ENCODE measurements at places on chromosomes 4 and X. TPM values are rescaled to one million over a fixed set of nuclear protein-coding genes. Genes with fewer than 3 reads are reported as not detected.

The PASD1 gene
- total RNA-seq, result not detected

The SPANXN3 gene
- not detected for total RNA-seq

GRCh38 chr4:154610582-154610981 lies 1.9 kb downstream of the FGG start:
- DNase-seq, result no peak

DNA sequence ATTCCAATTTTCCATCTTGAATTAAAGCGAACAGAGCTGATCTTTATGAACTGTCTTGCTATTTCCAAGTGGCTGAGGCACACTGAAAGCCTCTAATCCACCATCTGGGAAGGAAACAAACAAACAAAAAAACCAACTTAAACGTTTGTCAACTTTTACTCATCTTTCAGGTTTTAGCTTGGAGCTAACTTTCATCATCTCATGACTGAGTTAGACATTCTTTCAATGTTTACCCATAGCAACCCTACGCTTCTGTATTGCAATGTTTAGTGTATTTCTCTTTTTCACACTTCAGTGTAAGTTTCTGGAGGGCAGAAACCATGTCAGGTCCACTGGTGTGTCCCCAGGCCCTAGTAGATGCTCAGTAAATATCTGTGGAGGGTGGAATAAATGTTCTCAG lies 343.8 kb downstream of the GBA3 start:
- no peak for DNase-seq

The SPIN4 gene
- 3.3 TPM for total RNA-seq
